SW480 (cell line): ENCODE measurements at places on chromosomes 16 and 17.

DNA sequence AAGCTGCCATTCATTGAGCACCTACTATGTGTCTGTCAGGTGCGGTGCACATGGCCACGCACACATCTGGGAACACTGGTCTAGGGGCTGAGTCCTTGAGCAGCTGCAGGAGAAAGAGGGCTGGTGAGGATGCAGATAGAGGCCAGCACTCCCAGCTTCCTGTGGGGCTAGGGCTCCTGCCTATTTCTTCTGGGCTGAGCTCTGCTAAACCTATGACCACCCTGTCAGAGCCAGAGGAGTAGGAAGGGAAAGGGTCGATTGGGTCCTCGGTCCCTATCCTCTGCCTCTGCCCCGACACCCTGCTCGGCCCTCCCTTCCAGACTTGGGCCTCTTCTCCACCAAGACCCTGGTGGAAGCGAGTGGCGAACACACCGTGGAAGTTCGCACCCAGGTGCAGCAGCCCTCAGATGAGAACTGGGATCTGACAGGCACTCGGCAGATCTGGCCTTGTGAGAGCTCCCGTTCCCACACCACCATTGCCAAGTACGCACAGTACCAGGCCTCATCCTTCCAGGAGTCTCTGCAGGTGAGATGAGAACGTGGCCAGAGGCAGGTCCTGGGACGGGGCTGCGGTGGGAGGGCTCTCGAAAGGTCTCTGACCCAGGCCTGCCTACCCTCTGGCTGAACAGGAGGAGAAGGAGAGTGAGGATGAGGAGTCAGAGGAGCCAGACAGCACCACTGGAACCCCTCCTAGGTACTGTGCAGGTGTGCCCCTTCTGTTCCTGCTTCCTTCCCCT lies 4.0 kb upstream of the TMEM88 start:
- no peak for DNase-seq

DNA sequence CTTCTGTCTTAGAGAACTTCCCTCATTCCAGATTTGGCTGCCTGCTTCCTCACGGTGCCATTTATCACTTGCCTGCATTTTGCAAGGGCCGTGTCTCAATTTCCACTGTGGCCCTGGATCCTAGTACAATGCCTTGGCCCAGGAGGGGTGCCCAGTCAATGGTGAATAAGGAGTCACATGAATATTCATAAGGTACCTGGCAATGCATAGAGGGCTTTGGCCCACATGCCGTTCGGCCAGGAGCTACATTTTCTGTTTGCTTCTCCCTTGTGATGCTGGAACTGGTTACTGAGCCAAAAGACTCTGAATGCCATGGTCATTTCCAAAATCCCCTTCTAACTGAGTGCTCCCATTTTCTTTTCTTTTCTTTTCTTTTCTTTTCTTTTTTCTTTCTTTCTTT lies 4.8 kb upstream of the PIRT start:
- no peak for DNase-seq

- DNase-seq = peak; percentile 32
Observed at GRCh38 chr16:55257966-55258613, 65.9 kb upstream of the IRX6 start.

- DNase-seq = no peak
Observed at GRCh38 chr16:29231244-29231643, 175.3 kb downstream of the NPIPB11 start.

DNA sequence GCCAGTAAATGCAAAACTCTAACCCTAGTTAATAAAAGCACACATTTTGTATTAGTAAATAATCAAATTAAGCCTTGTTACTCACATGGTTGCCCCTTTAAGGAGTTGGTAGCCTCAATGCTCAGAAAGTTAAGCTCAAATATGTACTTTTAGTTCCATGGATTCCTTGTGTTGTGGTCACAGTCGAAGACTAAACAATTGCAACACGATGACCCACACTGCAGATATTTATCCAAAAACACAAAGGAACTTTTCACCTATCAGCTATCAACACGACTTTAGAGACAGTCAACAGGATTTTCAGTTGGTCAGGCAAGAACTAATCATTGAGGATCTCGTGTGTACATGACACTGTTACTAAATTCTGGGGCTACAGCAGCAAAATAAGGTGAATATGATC lies 47.4 kb upstream of the NUDT7 start:
- no peak for DNase-seq

- DNase-seq = no peak
Observed at GRCh38 chr16:17451843-17452242, 18.9 kb downstream of the XYLT1 start.

DNA sequence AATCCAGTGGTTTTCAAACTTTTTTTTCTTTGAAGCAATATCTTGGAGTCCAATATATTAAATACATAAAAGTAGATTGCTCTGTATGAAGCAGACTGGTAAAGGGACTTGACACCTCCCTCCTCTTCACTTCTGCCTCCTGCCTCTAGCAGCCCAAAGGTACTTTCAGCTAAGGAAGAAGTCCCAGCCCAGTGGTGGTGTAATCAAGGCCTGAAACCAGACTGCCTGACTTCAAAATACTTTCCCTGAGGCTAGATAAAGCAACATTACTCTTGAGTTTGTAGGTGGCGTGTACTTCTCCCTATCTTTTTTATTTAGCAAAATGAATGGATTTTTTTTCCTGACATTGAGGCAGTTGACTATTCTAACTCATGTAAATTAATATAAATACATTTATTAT lies 122.4 kb upstream of the TMEM97 start:
- DNase-seq = no peak

- no peak for DNase-seq
Observed at GRCh38 chr17:7034955-7035590, 742 bp upstream of the SLC16A13 start.

DNA sequence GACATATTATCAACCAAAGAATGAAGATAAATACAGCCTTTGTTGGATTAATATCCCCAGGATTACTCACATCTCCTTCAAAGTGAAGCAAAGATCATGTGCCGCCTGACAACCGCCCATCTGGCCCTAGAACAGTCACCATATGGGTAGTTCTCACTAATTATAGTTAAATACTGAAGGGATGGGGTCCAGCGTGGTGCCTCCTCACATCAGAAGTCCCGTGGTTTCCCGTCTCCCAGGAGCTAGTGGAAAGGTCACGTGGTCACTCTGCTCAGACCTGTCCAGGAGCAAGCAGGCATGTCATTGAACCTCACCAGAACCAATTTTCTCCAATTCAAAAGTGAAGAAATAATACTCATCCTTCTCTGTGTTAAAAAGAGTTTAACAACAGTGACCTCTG lies 434.5 kb downstream of the SHISA9 start:
- DNase-seq = no peak

DNA sequence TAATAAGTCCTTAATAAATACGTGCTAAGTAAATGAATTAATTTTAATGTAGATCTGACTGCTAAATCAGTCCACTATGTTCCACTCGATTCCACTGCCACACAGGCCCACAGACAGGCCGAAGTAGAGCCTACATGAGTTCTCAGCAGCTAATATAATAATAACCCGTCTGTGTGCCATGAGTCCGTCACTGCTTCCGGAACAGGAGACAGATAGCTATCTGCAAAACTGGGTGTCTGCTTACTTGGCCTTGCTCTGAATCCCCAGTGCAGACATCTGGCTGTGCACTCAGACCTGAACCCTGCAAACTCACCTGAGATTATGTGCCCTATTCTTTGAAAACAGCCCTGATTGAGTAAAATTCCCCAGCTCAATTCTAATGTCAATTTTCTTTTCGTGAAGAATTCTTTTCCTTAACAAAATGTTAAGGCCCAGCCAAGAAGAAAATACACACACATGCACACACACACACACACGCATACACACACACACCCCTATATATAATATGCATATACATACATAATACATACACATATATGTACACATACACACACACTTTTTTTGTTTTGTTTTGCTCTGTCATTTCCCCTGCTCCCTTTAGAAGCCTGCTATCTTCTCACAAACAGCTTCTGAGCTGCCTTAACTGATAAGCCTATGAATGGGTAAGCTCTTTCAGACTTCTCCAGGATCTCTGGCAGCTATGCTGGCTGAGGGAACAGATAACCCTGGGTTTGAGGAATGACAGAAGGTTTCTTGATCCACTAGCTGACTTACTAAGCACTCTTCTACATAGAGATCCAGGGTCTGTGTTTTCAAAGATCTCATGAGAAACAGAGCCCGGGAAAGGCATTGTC lies 39.8 kb upstream of the TOM1L1 start:
- no peak for DNase-seq

DNA sequence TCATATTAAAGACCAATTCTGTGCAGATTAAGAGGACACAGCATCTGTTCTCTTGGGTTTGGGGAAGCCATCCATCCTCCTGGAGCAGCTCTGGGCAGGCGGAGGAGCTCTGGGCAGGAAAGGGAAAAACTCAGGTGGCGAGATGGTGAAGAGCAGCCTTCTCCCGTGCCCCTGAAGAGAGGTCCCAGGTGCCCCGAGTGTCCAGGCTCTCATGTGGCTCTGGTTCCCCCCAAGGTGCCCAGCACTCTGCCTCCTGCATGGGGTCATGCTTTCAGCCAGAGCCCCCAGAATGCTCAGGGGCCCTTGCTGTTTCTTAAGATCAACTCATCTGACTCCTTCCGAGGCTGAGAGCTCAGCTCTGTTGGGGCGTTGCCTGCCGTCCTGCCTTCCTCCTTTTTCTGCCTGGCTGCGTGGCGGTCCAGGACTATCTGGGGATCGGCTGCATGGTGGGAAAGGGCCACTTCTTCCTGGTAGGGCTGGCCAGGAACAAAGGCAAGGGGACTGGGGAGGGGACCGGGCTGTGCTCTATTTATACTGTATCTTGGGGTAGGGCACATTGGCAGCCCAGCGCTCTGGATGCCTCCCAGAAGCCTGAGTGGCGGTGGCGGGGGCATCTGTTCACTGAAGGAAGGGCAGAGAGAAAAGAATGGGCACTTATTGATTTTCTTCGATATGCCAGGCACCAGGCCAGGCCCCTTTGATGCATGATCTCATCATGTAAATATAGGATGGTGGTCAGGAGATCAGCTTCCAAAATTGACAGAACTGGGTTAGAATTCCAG lies 103.2 kb upstream of the SDK2 start:
- no peak for DNase-seq

GRCh38 chr16:70778901-70779309 lies 22.1 kb downstream of the VAC14 start:
- peak; percentile 85 for DNase-seq

GRCh38 chr17:57422574-57423164 lies 166.3 kb downstream of the MSI2 start:
- no peak for DNase-seq

DNA sequence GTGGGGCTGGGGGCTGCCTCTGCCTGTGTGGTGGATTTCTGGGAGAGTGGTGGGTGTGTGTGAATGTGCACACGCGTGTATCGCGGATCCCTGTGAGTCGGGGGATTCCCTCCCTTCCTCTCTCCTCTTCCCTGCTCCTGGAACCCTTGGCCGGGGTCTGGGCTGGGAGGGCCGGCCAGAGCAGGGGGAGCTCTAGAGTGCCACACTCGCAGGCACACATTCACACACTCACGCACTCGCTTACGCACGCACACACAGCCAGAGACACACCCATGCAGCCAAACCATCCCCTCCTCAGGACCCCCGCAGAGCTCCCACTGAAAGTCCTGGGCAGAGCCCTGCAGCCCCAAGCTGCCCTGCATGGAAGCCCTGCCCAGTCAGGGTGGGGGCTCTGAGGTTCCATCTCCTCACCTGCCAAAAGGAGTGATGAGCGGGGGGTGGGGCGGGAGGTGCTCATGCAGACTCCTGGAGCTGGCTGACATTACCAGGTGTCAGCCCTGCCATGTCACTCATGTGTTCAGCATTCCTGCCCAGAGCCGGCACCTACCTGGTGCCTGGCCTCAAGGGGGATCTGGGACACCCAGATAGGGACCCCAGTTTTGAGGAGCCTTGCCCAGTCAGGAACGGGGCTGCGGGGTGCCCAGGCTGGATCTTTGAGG lies 1.9 kb downstream of the NECAB2 start:
- no peak for DNase-seq

DNA sequence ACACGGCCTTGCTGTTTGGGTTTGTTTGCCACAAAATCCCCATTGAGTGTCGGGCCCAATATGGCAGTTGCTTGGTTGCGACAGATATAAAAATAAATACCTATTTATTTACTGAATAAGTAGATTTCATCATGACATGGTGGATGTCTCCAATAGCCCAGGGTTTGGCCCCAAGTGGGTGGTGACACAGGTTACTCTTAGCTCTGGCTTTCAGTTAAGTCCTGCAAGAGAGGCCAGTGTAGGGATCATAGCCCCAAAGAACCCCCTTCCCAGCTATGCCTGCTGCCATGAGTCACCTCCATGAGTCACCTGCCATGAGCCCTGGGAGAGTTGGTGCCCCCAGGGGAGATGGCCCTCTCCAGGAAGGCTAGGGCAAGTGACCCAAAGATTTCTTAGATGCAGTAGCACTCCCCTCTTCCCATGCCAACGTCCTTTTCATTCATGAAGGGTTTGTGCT lies 78.7 kb upstream of the LGALS9 start:
- DNase-seq = peak; percentile 72

- no peak for DNase-seq
Observed at GRCh38 chr16:4404247-4404966, 12.0 kb downstream of the CORO7 start.

DNA sequence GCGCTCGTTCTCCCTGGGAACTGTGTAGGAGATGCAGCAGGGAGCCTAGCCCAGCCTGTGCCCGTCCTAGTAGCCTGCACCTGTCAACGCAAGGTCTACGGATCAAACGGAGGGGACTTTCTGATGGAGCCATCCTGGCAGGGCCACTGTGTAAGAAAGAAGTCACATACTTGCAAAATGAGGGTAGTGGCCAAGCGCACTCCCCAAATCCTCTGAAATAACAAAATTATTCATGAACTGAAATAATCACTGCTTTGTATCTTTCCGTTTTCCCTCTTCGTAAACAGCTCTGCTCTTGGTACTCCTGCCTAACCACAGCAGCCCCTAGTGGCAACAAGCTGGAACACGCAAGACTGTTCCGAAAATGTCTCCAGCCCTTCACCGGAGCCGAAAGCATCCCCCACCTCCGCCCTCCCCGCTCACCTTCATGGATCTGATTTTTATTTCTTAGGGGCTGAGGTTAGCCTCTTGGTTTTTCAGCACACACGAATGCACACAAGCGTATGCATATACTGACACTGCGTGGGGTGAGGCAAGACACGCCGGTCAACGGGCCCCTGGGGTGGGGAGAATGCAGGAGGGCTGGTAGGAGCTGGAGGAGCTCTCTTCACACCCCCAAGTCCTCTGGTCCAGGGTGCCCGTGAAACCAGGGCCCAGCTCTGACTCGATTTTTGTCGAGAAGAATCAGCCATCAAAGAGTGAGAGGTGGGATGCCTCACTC lies 100.8 kb downstream of the ABCC12 start:
- peak; percentile 45 for DNase-seq

GRCh38 chr17:5683241-5683640 lies 98.9 kb upstream of the NLRP1 start:
- DNase-seq = no peak

- DNase-seq = no peak
Observed at GRCh38 chr16:51592535-51593300, 441.6 kb upstream of the SALL1 start.

- peak; percentile 24 for DNase-seq
Observed at GRCh38 chr16:79849119-79849518, 248.6 kb upstream of the MAF start.
